ENCODE measurements at places on chromosomes 3 and 15. TPM values are rescaled to one million over a fixed set of nuclear protein-coding genes. Genes with fewer than 3 reads are reported as not detected.

Gene LARP6
- 41.1 TPM for total RNA-seq

Gene CYP8B1
- not detected for total RNA-seq

Gene LRRC31
- not detected for total RNA-seq

Gene RAB6B
- under 0.01 TPM for total RNA-seq

Gene SMARCC1
- total RNA-seq: 28.7 TPM

Gene NME9
- total RNA-seq: not detected

Gene RPL29
- total RNA-seq: 1,196 TPM

Gene TEX264
- 36.1 TPM for total RNA-seq

Gene ANKUB1
- total RNA-seq: 0.26 TPM

Gene GOLGA6D
- not detected for total RNA-seq

Gene NOP10
- 168 TPM for total RNA-seq

Gene CLRN1
- not detected for total RNA-seq

Gene TEX55
- not detected for total RNA-seq

Gene P2RY12
- total RNA-seq: not detected

Gene CATSPER2
- total RNA-seq: 4.7 TPM

Gene SLC22A14
- total RNA-seq: 0.64 TPM

Gene REC114
- not detected for total RNA-seq

Gene EPHB1
- total RNA-seq: under 0.01 TPM

Gene ULK4
- total RNA-seq: 3.9 TPM
